H9 (cell line): ENCODE measurements at places on chromosomes 13 and 19.

DNA sequence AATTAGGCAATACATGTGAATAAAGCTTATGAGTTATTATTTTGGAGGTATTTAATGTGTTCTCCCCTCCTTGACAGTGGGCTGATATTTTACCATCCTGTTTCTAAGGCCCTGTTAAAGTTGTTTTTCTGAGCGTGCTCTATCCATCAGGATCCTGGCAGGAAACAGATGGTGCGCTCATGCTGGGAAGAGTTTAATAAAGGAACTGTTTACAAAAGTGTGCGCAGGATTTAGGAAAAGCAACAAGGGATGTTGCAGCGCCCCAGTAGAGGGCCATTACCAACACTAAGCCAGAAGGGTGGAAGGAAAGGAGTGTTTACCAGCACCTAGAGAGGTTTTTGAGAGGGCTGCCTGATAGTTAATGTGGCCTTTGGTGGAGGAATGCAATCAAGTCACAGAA lies 374.5 kb downstream of the KCNRG start:
- DNase-seq = no peak

DNA sequence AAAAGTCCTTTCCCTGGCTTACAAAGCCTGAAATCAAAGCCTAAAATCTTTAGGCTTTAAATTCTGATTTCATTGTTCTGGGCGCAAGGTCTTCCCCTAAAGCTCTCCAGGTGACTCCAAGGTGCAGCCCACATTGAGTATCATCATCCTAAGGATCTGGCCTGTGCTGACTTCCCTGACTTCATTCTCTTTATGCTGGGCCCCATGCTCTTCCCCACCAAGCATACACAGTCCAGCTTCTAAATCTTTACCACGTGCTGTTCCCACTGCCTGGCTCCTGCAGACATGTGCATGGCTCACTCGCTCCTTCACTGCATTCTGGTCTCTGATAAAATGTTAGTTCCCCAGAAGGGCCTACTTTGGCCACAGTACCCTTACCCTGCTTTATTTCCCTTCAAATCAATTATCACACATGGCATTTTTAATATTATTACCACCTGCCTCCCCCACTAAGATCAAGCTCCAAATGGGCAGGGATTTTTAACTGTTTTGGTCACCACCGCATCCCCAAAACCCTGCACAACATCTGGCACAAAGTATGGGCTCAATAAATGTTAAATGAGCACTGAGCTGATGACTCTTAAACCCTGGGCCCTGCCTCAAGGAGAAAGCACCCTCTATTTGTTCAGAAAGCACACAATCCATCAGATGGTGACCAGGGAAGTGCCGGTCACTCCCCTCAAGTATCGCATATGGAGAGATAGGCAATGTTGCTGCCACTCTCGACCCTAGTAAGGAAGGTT lies 3.3 kb downstream of the FBL start:
- no peak for DNase-seq

DNA sequence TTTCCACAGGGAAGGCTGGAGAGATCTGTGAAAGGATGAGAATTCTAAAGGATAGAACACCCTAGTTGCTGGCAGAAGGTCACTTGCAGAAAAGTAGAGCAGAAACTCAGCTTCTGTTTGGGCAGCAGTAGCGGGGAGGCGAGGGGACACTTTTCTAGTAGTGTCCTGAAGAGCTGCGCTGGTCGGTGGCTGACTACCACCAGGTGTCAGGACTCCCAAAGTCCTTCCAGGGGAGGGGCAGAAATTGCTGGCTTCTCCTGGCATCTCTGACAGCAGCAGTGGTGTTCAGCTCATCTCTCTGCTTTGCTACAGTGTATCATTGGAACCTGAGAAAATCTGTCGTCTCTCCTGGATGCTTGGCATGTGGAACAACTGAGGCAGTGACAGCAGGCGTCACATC lies 120.9 kb downstream of the ZDHHC20 start:
- DNase-seq = no peak

DNA sequence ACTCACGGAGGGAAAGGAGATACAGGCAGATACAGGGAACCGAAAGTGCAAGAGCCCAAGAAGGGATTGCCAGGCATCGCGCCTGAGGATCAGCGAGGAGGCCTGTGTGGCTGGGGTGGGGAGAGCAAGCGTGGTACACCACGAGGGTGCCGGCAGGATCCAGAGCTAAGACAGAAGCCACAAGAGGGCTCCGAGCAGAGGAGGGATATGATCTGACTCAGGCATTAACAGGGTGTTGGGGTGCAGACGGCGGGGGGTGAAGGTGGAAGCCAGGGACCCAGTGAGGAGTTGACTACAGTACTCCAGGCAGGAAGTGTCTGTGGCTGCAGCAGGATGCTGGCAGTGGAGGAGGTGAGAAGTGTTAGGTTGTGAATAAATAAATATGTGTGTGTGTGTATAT lies 5.4 kb upstream of the PPP1R37 start:
- DNase-seq = no peak

DNA sequence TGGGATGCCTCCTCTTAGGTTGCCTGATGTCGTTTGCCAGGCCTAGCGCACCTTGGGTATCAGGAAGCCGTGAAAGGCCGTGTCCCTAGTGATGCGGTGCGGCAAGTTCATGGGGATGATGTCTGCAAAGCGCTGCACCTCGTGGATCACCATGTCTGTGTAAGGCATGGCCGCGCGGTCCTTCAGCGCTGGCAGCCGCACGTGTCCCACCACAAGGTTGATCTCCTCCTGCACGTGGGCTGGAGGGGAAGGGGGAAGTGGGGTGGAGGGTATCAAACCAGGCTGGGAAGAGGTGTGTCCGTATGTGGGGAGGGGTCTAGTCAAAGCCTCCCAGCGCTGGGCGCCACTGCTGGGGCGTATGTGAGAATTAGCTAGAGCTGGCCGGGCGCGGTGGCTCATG lies 23.2 kb downstream of the EGLN2 start:
- peak; percentile 25 for DNase-seq

DNA sequence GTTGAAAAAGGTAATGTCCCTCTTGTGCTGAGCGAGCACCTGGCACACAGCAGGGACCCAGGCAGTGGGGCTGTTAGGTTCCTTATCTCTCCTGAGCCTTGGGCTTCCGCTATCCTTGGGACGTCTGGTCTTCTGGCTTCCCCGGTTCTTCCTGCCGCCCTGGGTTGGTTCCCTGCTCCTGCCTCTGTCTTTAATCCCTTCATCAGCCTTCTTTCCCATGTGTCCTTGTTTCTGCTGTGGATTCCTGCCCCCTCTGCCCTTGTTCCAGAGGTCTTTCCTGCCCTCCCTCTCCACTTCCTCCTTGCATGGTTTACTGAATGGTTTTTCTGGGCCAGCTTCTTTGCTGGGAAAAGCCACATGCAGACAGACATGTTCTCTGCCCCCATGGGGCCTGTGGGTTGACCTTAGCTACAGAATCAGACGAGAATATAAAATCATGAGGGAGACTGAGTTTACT lies 2.6 kb downstream of the EPN1 start:
- no peak for DNase-seq

DNA sequence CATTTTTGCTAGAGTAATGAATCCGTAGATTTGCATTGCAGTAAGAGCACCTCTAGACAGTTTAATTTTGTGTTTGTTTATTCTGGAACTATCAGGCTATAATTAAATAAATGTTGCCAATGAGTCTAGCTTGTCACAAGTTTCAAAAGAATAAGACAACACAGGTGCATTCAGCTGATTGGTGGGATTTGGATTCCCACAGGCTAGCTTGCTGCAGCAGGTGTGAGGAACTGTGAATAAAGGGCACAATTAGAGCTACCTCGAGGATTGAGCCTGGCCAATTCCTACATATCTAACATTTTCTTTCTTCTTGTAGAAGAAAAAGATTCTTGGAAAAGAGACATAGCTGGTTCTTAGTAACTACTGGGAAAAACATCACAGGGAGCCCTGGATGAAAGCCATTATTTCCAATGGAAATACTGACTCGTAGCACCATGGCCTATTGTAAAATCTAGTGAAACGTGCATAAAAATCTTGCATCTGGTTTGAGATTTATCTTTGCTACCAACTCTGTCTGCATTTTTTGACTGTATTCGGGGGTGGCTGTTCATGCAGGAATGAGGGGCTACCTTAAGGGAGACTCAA lies 360.9 kb downstream of the FGF9 start:
- no peak for DNase-seq

DNA sequence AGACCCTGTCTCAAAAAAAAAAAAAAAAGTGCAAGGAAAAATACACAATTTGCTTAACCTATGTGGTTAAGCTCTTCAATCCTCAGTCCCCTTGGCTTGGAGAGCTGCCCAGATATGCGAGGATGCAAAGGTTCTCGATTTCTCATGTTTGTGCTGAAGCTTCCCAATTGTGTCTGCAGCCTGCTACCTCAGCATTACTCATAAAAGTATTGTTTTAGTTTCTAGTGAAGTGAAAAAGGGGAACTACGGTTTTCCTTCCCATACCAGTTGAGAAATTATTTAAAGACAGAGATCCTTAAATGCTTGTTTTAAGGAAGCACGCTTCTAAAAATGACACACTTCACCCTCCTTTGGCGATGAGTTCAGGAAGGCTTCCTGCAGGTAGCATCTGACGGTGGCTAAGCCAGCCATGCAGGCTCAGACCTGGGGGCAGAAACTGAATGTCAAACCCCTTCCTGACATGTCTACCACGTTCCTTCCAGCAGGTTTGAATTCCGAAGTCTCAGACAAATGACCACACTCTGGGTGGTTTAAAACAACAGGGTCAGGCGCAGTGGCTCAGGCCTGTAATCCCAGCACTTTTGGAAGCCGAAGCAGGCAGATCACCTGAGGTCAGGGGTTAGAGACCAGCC lies 47.9 kb downstream of the RUBCNL start:
- DNase-seq = no peak

- no peak for DNase-seq
Measured at GRCh38 chr13:36258831-36259230, 38.8 kb downstream of the CCDC169 start.

DNA sequence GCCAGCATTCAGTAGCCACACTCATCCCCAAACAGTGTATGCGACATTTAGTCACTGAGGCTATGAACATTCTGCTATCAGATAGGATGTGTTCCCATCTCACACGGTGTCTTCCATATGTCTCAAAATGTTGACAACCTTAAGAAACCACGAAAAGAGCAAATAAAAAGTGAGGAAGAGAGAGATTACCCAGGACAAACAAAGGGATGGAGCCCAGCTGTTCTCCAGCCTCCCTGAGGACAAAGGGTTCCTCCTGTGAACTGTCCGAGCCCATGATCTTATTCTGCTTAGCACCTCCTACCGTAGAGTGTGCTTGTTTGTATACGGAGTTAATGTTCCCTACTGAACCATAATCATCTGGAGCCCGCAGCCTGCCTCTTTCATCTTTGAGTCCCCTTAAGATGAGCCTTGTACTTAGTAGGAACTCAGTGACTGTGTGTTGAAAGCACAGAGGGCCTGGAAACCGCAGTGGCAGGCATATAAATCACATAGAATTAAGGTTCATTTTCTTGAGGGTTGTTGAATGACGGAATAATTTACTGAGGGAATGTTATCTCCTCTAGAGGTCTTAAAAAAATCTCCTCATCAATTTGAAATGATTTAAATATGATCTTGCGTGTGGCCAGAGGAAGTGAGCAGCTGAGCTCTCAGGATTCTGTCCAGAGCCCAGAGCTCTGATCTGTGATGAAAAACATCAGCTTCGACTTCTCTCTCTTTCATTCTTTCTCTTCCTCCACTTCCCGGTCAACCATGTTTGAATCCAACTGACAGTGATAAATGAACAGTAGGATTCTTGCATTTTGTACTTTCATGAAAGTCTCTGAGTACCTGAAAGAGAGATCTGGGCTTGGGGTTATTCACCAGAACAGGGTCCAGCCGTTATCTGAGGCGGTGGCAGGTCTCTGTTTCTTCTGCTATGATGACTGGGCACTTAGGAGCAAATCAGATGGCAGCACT lies 200.5 kb downstream of the KLF5 start:
- DNase-seq = no peak

GRCh38 chr13:48496271-48497161 lies 36.4 kb downstream of the RCBTB2 start:
- DNase-seq = no peak

DNA sequence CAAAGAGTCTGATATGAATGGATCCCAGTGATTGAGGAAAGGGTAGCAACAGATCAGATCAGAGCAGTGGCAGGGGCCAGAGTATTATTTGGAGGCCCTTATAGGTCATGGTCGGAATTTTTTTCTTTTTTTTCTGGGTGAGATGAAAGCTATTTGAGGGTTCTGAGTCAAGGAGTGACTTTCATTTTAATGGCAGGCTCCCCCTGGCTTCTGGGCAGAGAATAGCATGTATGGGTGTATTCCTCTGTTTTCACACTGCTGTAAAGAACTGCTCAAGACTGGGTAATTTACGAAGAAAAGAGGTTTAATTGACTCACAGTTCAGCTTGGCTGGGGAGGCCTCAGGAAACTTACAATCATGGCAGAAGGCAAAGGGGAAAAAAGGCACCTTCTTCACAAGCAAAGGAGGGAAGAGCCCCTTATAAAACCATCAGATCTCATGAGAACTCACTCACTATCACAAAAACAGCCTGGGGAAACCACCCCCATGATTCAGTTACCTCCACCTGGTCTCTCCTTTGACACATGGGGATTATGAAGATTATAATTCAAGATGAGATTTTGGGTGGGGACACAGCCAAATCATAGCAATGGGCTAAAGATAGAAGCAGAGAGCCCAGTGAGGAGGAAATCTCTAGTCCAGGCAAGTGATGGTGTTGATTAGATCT lies 3.0 kb upstream of the SLC6A16 start:
- peak; percentile 51 for DNase-seq

DNA sequence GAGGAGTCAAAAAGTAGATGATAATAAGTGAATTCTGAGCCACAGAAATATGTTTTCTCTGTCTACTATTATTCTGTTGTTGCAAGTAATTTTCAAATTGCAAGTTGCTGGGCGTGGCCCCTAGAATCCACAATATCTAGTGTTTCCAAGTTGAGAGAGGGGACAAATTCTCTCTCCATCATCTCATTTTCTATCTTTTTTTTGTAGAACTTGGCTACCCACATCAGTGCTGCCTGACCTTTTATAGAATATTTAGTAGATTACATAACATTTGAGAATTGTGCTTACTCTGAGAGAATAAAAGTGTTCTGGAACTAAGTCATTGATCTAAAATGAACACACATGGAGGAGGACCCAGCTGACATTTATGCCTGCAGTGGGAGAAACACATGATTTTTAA lies 110.9 kb upstream of the CSNK1A1L start:
- no peak for DNase-seq

DNA sequence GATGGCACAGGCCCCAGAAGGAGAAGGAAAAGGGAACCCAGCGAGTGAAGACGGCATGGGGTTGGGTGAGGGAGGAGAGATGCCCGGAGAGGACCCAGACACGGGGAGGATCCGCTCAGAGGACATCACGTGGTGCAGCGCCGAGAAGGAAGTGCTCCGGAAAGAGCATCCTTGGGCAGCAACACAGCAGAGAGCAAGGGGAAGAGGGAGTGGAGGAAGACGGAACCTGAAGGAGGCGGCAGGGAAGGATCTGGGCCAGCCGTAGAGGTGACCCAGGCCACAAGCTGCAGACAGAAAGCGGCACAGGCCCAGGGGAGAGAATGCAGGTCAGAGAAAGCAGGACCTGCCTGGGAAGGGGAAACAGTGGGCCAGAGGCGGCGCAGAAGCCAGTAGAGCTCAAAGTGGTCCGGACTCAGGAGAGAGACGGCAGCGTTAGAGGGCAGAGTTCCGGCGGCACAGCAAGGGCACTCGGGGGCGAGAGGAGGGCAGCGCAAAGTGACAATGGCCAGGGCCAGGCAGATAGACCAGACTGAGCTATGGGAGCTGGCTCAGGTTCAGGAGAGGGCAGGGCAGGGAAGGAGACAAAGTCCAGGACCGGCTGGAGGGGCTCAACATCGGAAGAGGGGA lies 1.1 kb downstream of the PPP1R12C start:
- DNase-seq = no peak

GRCh38 chr13:61146158-61146557 lies 269.5 kb downstream of the PCDH20 start:
- DNase-seq = no peak

- no peak for DNase-seq
Measured at GRCh38 chr13:75993823-75994222, 357.7 kb downstream of the LMO7 start.

GRCh38 chr19:2675892-2676291 lies 26.6 kb downstream of the GNG7 start:
- DNase-seq = no peak
